Glutamatergic neuron (in vitro differentiated cells): ENCODE measurements at places on chromosomes 11 and 22.

DNA sequence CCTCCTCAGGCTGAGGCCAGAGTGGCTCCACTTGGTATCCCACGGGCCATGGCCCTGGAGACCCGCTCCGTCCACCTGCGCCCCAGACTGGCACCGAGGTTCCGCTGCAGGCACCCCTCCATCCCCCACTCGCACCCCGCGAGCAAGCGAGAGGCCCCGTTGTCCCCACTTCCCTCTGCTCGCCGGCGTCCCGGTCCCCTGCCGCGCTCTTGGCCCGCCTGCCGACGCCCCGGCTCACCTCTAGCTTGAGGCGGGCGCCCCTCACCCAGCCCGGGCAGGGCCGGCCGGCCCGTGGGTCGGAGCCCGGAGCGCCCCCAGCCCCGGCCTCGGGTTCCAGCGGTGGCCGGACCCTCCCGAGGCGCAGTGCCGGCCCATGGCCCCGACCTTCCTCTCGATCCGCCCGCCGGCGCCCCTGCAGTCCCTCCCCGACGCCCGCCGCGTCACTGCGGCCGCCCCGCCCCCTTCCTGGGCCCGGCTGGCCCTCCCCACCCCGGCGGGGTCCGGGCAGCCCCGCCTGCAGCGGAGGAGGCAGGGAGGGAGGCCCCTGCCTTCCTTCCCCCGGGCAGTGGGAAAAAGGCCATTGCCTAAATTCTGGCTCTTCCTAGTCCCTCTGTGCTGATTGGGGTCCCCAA lies at the start of gene PITPNM1:
PITPNM1 (minus strand) TSS at position 414 of the 632 bp plus-strand sequence. CDS start 1,183 bp downstream, outside the sequence.
- peak; percentile 64 for DNase-seq

- no peak for DNase-seq
Observed at GRCh38 chr22:19810381-19811201, 44.1 kb downstream of the GNB1L start.

DNA sequence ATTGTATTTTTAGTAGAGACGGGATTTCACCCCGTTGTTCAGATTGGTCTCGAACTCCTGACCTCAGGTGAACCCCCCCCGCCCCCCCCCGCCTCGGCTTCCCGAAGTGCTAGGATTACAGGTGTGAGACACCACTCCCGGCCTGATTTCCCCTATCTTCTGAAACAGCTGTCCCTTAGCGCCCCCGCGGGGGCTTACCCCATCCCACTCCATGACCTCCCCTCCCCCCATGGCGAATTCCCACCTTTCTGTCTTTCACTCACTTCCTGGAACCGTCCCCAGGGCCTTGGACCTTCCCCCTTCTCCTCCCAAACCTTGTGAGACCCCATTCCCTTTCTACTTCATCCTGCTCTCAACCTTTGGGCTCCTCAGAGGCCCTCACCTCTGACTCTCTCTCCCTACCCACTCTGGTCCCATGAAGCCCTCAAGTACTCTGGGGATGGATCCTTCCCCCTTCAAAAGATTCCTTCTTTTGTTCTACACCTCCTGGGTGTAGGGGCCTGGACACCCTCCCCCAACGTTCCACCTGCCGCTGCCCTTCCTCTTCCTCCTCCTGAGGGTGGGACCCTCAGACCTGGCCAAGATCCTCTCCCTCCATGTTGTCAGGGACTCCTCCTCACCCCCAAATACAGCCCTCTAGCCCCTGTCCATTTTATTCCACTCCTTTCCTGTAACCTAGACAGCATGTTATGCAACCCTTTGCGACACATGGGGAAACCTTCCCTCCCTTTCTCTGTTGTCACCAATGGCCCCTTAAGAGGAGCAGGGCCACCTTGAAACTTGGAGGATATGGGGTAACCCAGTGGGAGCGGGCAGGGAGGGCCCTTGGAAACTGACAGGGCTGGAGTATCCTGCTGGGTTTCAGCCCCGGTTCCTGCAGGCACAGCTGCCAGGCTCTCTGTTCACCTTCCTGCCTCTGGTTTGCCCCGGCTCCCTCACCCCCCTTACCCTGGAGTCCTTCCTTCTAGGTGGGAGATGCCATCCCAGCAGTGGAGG lies 1.1 kb downstream of the PRDX5 start:
- DNase-seq = no peak

DNA sequence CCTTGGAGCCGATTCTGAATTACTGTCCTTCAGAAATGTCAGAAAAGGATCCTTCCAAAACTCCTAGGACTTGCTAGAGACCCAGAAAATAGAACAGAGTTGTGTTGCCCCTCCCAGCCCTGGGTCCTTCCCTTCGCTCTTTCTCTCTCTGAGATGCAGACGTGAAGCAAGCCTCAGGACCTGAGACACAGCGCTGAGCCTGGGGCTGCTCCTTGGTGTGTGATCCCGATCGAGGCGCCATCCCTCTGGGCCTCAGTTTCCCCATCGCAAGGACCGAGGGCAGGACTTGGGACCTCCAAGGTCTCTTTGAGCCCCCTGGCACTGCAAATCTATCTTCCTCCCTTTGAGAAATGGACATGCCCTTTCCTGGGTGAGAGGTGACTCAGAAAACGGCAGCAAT lies 533.5 kb downstream of the TBC1D22A start:
- no peak for DNase-seq

DNA sequence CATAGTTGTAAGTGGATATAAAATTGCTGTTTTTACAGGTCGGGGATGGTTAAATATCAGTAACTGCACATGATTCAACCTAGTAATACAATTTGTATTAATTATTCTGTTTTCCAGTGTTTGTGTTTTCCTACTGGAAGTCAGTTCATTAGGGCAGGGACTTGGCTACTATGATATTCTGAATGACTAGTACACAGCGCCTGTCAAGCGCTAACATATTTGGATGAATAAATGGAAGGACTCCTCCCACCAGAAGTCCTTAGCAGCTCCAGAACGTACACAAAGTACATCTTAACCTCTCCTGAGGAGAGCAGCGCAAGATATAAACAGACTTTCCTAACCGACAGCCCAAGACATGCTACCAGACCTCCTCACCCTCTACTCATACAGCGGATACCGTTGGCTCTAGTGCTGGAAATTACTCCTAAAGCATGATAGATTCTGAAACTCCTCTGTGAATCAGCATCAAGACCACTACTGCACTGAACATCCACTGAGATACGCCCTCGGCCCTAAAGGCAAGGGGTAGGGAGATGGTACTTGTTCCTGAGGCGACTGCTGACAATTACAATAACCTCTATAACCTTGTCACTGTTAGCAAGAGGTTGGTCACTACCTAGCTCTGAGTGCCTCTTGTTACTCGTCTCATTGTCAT lies 79.1 kb downstream of the RDX start:
- no peak for DNase-seq

DNA sequence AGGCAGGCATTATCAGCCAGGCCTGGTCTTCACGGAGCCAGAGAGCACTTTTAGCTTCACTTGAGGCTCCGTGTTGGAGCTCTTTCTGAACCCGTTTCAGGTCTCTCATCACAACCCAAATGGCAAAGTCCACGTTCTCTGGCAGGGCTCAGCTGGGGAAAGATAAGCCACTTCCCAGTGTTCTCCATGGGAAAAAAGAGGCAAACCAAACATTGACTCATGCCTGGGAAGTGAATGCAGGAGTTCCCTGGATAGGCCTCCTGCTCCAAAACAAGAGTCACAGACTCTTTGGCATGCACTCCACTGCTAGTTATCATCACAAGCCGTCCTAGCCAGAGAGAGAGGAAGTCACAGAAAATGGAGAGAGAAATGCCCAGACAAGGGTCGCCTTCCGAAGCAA lies 11.6 kb downstream of the OPCML start:
- DNase-seq = no peak

DNA sequence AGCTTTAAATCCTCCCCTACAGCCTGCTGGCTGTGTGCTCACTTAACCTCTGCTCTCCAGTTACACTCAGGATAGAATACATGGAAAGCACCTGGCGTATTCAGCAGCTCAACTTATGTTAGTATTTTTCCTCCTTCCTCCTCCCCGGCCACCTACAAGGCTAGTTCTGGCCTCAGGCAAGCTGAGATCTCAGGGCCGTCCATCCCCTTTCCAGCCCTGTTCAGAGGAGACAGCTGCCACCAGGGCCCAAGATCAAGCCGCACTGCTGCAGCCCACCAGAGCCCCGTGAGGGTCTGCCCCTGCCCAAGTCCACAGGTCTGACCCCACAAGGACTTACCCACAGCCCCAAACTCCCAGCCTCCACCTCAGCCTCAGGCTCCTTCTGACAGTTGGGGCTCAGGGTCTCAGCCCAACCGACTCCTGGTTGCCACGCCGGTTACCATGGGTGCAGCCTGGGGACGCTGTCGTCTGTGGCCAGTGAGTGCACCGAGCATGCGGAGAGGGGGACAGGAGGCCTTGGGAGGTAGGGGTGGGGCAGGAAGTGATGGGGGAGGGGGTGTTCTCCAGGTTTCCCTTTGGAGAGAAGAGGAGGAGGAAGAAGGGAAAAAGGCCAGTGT lies at the start of gene C11orf16:
C11orf16 (minus strand) TSS at position 384 of the 617 bp plus-strand sequence. CDS start 639 bp downstream, outside the sequence.
- no peak for DNase-seq
